ENCODE measurements at places on chromosomes 7 and 10. TPM values are rescaled to one million over a fixed set of nuclear protein-coding genes. Genes with fewer than 3 reads are reported as not detected.

DNA sequence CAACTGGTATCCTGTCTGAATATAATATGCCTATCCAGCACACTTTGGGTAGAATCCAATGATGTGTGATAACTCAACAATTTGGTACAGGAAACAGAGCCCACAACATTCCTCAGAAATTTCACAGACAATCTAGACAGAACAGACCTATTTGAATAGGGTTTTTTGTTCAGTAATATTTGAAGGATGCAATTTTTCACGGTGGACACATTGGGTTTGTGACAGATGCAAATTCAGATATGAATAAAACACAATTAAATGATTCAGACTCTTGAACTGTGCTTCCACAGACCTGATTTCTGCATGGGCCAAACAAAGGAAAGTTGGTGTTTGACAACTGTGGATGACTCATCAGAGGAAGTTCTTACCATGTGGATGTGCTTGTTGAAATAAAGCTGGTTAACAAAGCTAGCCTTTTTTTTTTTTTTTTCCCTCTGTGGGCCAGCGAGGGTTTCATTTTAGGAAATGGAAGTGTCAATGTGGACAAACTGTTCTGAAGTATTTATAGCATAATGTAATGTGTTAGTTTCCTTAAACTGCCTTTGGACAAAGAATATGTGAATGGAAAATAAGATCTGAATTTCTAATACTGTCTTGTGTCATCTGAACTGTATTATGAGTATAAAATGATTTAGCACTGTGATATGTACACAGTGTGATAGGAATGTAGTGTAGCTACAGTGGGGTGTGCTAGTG is 43.2 kb upstream of the FAM133B start:
- peak overlapping the region; percentile 56 for H3K27ac ChIP-seq
- no peaks in the 10 kb centered on the region for H3K36me3 ChIP-seq
- no peak overlapping the region for H3K4me3 ChIP-seq

DNA sequence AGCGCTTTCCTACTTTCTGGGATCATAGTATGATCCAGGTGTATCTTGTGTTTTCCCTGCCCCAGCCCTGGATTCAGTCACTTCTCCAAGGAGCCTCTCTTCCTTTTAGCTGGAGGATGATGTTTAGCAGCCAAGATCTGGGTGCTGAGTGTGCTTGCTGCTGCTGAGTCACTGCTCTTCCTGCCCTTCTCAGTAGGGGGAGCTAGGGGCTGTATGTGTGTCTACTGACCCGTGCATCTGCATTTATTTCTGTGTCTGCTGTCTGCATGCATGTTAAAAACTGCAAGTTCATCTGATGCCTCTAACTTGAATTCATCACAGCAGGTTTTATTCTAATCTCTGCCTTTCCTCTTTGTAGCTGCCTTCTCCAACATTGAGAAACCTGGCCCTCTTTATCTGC is 31.6 kb downstream of the MGMT start:
- no peak overlapping the region for H3K4me3 ChIP-seq
- no peaks in the 10 kb centered on the region for H3K4me1 ChIP-seq
- H3K27ac ChIP-seq = no peak overlapping the region

- H3K27ac ChIP-seq = no peak overlapping the region
- H3K4me3 ChIP-seq = no peak overlapping the region
- H3K27me3 ChIP-seq = no peaks in the 10 kb centered on the region
- DNase-seq = no peak
Measured at GRCh38 chr10:89916468-89917215, 215.3 kb downstream of the KIF20B start.

GRCh38 chr10:77832238-77832637 is 94.3 kb downstream of the DLG5 start:
- no peak for DNase-seq
- H3K36me3 ChIP-seq = peaks cover 68% of the 10 kb centered on the region
- no peak overlapping the region for H3K4me3 ChIP-seq
- H3K4me1 ChIP-seq = no peaks in the 10 kb centered on the region

- no peaks in the 10 kb centered on the region for H3K36me3 ChIP-seq
- peak; percentile 65 for DNase-seq
- no peak overlapping the region for H3K4me3 ChIP-seq
- H3K27ac ChIP-seq = no peak overlapping the region
- no peaks in the 10 kb centered on the region for H3K27me3 ChIP-seq
- H3K4me1 ChIP-seq = no peaks in the 10 kb centered on the region
Measured at GRCh38 chr7:20172736-20173334, 44.3 kb downstream of the MACC1 start.

DNA sequence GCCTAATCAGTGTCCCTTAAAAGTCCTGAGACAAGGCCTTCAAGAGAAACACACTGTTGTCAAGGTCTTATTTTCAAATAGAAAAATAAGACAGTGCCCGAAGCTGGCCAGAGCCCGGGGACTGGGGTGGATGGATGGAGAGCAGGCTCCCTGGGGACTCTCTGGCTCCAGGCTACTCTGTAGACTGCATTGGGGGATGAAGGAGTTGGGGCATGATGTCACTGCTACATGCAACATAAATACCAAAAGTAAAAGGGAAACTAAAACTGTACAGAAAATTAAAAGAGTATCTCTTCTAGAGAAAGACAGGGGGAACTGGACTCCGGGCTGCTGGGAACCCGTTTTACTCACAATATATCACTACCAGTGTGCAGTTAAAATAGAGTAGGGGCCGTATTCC is 629.8 kb downstream of the KCNMA1 start:
- peaks cover 19% of the 10 kb centered on the region for H3K4me1 ChIP-seq
- DNase-seq = no peak
- H3K27me3 ChIP-seq = no peaks in the 10 kb centered on the region

DNA sequence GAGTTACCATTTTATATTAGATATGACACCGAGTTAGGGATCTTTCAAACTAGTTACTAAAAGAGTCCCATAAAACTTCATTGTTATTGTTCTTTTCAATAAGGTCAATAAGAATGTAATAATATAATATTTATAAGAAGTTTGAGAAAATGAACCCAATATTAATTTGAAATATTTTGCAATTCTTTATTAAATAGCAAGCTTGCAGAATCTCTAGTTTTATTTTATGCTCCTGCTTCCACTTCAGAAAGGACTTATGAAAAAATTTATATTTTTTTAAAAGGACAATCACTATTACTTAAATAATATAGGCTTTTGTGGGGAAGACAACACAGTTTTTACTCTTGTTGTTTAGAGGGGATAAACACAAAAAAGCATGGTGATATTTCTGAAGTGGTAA is 47.9 kb downstream of the LUC7L2 start:
- no peaks in the 10 kb centered on the region for H3K4me1 ChIP-seq
- H3K36me3 ChIP-seq = peaks cover 95% of the 10 kb centered on the region
- DNase-seq = no peak
- no peak overlapping the region for H3K27ac ChIP-seq

DNA sequence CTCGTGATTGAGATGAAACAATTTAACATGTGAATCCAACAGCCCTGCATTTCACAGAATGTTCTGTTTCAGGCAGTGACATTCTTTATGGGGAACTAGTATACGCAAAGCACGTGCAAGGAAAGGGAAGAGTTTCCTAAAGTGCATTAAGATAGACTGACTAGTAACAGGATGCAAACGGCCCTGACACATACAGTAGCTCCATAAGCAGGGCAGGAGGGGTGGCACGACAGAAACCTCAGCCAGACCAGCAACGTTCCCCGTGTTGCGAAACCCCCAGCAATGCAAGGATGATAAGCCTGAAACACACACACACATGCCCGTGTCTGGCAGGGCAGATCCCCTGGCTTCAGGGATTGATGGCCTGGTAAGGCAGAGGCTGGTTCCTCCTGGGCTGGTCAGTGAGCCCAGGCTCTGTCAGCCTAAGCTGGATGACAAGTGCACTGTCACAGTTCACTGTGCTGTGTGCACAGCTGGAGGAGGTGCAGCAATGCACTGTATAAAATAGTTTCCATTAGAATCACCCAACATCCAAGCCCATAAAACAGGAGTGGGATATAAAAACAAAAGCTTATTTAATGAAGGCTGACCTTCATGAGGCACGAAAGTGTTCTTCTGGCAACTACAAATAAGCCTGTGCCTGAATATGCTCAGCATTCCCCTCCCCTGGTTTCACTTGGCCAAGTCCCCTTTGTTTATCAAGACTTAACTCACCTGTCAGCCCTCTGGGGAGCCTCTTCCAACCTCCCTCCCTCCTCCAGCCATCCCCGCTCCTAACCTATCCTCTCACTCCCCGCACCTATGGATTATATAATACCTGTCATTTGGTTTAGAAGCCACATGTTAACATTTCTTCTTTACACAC is 88.8 kb downstream of the GSAP start:
- H3K27me3 ChIP-seq = no peaks in the 10 kb centered on the region
- peak overlapping the region; percentile 88 for H3K27ac ChIP-seq
- H3K36me3 ChIP-seq = no peaks in the 10 kb centered on the region
- peak; percentile 43 for DNase-seq

GRCh38 chr10:98391578-98391991 is 23.4 kb downstream of the PYROXD2 start:
- no peak overlapping the region for H3K27ac ChIP-seq
- no peaks in the 10 kb centered on the region for H3K4me1 ChIP-seq
- H3K27me3 ChIP-seq = no peaks in the 10 kb centered on the region
- H3K4me3 ChIP-seq = no peak overlapping the region
- H3K36me3 ChIP-seq = peaks cover 15% of the 10 kb centered on the region

The GNAT3 gene
- not detected for total RNA-seq

The GSTO2 gene
- not detected for total RNA-seq

The HMX2 gene
- total RNA-seq = not detected

The EXOC4 gene
- total RNA-seq = 27.1 TPM

The VWDE gene
- total RNA-seq = not detected

The MRLN gene
- total RNA-seq = not detected

All from ascending aorta (tissue), 2 donors.